ENCODE measurements at places on chromosomes 11 and 22. TPM values are rescaled to one million over a fixed set of nuclear protein-coding genes. Genes with fewer than 3 reads are reported as not detected.

DNA sequence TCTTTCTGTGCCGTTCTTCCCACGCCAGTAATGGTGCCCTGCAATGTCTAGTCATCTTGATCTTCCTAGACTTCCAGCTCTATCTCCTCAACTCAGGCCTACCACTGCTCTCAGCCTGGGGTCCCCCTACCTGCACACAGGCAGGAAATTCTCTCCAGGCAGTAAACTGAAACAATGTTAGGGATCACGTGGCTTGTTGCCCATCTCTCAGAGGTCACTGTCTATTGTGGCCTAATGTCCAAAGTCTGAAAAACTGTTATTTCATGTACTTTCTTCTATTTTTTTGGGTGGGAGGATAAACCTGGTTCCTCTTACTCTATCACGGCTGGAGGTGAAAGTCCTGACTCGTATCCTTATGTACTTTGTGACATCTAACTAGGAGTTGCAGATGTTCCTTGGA is 59.1 kb downstream of the CCDC34 start:
- no peaks in the 10 kb centered on the region for H3K4me1 ChIP-seq
- H3K4me3 ChIP-seq, result no peak overlapping the region
- H3K27me3 ChIP-seq, result no peaks in the 10 kb centered on the region
- H3K36me3 ChIP-seq, result no peaks in the 10 kb centered on the region
- DNase-seq, result no peak

DNA sequence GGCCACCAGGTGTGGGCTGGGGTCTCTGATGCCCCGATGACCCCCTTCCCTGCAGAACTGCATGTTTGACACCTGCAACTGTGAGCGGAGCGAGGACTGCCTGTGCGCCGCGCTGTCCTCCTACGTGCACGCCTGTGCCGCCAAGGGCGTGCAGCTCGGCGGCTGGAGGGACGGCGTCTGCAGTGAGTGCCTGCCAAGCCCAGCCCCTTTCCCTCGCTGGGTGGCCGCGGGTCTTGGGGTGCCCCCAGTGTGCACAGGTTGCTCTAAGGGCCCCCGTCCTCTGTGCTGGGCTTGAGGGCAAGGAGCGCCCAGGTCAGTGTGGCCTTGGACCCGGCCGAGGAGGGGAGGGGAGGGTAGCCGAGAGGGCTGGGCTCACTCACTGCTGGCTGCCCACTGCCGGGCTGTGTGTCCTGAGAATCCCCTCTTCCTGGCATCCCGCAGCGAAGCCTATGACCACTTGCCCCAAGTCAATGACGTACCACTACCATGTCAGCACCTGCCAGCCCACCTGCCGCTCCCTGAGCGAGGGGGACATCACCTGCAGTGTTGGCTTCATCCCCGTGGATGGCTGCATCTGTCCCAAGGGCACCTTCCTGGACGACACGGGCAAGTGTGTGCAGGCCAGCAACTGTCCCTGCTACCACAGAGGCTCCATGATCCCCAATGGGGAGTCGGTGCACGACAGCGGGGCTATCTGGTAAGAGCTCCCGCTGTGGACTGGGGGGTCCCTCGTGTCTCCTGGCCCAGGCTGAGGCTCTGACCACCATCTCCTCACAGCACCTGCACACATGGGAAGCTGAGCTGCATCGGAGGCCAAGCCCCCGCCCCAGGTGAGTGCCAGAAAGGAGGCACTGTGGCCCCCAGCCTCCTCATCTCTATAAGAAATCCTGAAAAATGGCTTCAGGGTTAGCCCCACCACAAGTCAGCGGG is 17.0 kb downstream of the MUC5AC start:
- H3K27me3 ChIP-seq, result no peaks in the 10 kb centered on the region
- peak; percentile 25 for DNase-seq
- H3K27ac ChIP-seq, result no peak overlapping the region
- H3K36me3 ChIP-seq, result no peaks in the 10 kb centered on the region
- H3K4me3 ChIP-seq, result no peak overlapping the region
- no peaks in the 10 kb centered on the region for H3K4me1 ChIP-seq

CDK2AP2 gene
- total RNA-seq, result 36.2 TPM

SLC22A8 gene
- not detected for total RNA-seq

DNA sequence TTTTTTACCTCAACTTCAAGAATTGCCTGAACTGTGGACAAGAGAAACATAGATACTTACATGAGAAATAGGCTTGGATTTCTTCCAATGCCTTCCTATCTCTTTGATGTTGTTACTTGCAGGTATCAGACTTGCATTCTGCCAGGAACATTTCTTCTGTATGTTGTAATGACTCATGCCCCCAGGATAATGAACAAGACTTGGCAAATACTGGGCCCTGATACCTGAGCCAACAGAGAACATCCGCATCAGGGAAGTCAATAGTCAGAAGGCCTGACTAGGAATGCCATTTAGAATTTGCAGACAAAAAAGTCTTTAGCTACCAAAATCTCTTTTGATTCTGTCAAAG is 273.7 kb upstream of the KIRREL3 start:
- H3K27me3 ChIP-seq, result no peaks in the 10 kb centered on the region
- H3K4me3 ChIP-seq, result no peak overlapping the region
- H3K4me1 ChIP-seq, result no peaks in the 10 kb centered on the region

CCDC81 gene
- total RNA-seq, result 0.13 TPM

MPZL3 gene
- total RNA-seq, result 4.4 TPM

SYNGR1 gene
- total RNA-seq, result 26.8 TPM

TTLL12 gene
- 14.3 TPM for total RNA-seq

DNA sequence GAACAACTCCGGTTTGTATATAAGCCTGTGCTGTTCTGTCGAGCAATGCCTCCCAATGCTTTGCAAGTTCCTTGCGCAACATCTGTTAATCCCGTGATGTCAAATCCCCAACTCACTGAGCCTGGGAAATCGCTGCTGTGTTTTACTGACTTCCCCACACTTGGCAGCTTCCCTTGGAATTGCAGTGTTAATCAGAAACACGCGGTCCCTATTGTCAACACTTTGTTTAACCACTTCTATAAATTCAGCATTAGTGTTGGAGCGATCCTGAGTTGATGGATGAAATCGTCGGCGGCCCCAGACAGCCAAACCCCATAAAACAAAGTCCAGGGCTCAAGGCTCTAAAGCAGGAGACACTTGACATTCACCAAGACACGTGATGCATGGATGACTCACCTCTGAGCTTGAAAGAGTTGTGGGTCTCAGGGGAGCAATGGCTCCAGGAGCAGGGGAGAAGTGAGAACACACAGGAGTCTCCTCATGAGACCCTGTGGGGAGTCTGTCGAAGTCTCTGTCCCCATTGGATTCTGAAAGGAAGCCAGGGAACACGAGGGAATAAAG is 555.3 kb downstream of the MIAT start:
- H3K4me3 ChIP-seq, result no peak overlapping the region
- H3K27ac ChIP-seq, result peak overlapping the region; percentile 39
- no peaks in the 10 kb centered on the region for H3K36me3 ChIP-seq
- H3K4me1 ChIP-seq, result peaks cover 9% of the 10 kb centered on the region

DNA sequence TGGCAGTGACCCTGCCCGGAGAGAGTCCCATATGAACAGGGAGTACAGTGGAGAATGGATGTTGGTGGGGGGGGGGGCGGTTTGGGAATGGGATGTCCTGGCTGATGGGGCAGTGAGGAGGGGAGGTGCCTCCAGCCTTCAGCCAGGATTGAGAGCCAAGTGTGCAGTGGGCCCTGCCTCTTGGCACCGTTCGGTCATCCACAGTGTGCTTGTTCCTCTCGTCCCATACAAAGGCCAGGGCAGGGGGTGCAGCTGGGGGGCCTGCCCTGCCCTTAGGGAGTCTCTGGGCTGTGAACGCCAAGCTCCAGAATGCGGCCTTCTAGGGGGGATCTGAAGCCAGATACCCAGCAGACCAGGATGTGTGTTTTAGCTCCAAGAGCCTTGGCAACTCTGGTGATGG is 34.0 kb downstream of the KCNC1 start:
- no peaks in the 10 kb centered on the region for H3K4me1 ChIP-seq
- no peaks in the 10 kb centered on the region for H3K27me3 ChIP-seq
- H3K36me3 ChIP-seq, result no peaks in the 10 kb centered on the region
- peak; percentile 37 for DNase-seq

GGTLC3 gene
- total RNA-seq, result not detected

DNA sequence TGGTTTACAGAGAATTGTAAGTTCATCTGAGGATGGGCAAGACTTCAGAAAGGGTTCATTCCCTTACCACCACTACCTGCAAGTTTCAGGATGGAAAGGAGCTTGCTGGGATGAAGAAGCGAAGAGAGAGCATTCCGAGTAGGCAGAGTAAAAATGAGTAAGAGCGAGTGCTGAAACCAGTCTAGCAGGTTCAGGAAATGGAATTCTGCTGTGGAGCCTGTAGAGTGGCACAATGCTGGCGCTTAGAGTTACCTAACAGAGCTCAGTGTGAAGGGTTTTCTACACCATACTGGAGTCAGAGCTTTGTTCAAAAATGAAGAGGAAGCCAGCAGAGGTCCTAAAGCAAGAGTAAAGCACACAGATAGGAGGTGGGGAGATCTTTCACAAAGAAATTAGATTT is 179.2 kb upstream of the ZC3H12C start:
- no peak for DNase-seq
- H3K36me3 ChIP-seq, result no peaks in the 10 kb centered on the region
- H3K4me1 ChIP-seq, result no peaks in the 10 kb centered on the region
- no peaks in the 10 kb centered on the region for H3K27me3 ChIP-seq
- H3K27ac ChIP-seq, result no peak overlapping the region

DNA sequence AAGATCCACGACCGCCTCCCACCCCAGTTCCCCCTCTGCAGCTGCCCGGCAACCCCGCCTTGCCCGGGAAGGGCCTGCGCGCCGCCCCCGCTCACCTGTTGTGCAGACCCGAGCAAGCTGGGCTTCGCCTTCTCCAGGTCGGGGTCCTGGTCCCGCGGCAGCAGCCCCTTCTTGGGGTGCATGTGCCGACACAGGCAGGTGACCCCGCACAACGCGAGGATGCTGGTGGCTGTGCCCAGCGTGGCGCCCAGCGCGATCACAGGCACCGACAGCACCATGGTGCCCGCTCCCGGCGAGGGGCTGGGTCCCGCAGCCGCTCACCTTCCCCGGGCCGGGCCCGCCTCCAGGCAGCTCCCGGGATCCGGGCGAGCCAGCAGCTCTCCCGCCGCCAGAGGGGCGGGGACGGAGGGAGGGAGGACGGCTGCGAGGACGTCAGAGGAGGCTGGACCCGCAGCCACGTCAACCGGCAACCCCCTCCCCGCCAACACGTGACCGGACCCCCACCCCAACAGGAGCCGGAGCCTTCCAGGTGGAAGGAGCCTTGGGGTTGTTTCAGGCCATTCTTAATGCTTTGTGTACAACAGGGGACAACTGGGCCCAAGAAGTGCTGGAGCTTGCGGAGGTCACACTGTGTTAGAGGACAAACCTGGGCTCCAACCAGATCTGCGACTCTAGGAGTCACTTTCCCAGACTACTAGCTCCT is at the start of gene SYT13:
TSS of gene SYT13 (minus strand) at position 412 of the 703 bp plus-strand sequence. CDS start at position 278, 134 bp downstream.
- H3K36me3 ChIP-seq, result no peaks in the 10 kb centered on the region
- H3K27ac ChIP-seq, result peak within 1 kb of the TSS; percentile 38
- no peaks in the 10 kb centered on the region for H3K4me1 ChIP-seq

DNA sequence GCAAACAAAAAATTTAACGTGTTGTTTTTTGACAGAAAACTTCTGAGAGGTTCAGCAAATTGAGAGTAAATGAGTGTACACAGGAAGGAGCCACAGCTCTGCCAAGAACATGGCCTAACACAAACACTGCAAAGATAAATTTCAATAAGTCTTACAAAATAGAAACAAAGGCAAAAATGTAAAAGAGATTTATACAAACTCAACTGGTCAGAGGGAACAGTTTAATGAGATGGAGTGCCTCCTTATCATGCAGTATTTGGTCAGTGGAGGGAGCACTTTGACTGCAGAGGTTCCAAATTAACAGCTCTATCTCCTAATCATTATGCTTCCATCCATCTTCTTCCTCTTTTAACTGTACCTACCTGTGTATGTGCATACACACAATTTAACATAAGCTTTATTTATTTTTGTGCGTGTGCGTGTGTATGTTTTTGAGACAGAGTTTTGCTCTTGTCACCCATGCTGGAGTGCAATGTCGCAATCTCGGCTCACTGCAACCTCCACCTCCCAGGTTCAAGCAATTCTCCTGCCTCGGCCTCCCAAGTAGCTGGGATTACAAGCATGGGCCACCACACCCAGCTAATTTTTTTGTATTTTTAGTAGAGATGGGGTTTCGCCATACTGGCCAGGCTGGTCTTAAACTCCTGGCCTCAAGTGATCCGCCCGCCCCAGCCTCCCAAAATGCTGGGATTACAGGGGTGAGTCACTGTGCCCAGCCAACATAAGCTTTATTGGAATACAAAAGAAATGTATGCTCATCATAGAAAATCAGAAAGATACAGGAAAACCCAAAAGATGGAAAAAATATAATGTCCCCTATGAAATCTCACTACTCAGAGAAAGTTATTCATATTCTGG is 111.9 kb downstream of the MRTFA start:
- no peak overlapping the region for H3K4me3 ChIP-seq
- DNase-seq, result no peak

- no peak overlapping the region for H3K4me3 ChIP-seq
- no peaks in the 10 kb centered on the region for H3K27me3 ChIP-seq
- H3K4me1 ChIP-seq, result no peaks in the 10 kb centered on the region
- no peaks in the 10 kb centered on the region for H3K36me3 ChIP-seq
- no peak for DNase-seq
Observed at GRCh38 chr11:33948494-33948893, 56.6 kb upstream of the LMO2 start.

FIBIN gene
- total RNA-seq, result 1.1 TPM

OR5P2 gene
- total RNA-seq, result not detected

GRCh38 chr11:124079631-124080326 is 35.5 kb upstream of the VWA5A start:
- no peaks in the 10 kb centered on the region for H3K36me3 ChIP-seq
- H3K27me3 ChIP-seq, result no peaks in the 10 kb centered on the region
- H3K27ac ChIP-seq, result no peak overlapping the region

SLC39A13 gene
- total RNA-seq, result 16.5 TPM

- no peak overlapping the region for H3K27ac ChIP-seq
- peaks cover 33% of the 10 kb centered on the region for H3K36me3 ChIP-seq
- no peaks in the 10 kb centered on the region for H3K27me3 ChIP-seq
- no peak overlapping the region for H3K4me3 ChIP-seq
Observed at GRCh38 chr22:40922484-40923303, 28.5 kb upstream of the RBX1 start.
